RWPE1 (cell line): ENCODE measurements at places on chromosomes 2 and 18.
A peak's percentile ranks its signal among the peaks of the same experiment; 100 is the strongest.

GRCh38 chr2:195322324-195322723 is 334.7 kb upstream of the SLC39A10 start:
- DNase-seq: peak; percentile 25

DNA sequence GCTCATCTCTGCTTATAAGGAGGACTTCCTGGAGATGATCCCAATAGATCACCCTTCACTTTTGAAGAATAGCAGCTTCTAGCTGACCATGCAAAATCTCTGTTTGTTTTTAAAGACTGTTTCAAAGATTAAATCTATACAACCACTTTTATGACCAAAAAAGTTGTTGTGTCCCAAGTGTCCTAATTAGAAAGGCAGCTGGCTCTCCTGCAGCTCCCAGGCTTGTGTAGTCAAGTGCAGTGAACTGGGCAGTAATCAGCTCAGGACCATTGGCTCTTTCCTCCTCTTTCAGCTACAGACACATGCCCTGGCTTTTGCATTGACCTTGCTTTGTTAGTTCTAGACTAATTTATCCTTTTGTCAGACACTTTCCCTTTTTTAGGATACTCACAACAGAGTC is 10.4 kb downstream of the ST8SIA3 start:
- no peak for DNase-seq

DNA sequence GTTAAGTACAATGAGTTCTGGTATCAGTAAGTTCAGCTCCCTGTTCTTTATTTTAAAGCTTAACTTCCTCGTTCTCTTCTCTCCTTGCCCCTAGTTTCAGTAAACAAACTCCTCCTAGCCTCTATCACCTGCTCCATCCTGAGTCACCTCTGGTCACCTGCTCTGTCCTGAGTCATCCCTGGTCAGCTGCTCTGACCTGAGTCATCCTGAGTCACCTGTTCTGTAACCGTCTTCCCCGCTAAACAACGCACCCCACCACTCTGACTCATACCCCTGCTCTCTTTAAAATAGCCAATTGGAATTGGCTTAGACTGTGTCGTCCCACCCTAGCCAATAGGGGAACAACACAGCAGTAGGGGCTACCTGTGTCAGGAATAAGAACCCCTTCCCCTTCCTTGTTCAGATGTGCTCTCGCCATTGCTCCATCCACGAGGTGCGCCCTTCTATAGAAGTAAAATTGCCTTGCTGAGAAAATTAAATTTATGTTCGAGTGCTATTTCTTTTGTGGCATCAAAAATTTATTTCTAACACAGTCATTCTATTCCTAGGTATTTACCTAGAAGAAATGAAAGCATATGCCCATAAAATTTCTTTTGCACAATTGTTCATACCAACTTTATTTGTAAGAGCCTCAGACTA is 24.9 kb upstream of the RMND5A start:
- DNase-seq: peak; percentile 44

DNA sequence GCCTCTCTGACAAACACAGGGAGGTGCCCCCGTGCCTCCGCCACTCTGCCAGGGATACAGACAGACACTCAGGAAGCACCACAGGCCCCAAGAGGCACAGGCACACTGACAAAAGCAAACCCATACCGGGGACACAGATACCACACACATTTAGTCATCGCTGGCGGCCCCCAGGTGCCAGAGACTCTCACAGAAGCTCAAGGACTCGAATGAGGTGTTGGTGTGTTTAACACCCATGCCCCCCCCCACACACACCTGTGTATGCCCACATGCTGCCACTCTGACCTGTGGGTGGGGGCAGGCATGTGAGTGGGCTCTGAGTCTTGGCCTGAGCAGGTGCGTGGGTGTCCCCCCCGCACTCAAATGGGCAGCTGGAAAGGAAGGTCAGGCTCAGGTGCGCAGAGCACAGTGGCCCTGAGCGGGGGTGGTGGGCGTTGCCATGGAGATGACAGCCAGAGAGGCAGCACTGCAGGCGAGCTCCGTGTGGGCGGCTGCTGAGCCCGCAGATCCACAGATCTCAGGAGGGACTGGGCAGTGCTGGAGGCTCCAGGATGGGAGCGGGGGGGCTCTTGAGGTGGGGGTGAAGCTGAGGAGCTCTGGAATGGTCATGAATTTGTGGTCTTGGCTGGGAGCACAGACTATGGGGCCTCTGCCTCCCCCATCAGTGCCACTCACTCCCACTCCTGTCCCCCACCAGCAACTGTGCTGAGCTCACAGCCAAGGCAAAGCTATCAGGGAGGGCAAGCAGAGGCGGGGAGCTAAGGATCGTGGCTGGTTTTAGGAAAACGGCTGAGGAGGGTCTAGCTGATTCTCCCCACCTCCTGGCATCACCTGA is 73.9 kb upstream of the TAF1B start:
- DNase-seq: no peak

DNA sequence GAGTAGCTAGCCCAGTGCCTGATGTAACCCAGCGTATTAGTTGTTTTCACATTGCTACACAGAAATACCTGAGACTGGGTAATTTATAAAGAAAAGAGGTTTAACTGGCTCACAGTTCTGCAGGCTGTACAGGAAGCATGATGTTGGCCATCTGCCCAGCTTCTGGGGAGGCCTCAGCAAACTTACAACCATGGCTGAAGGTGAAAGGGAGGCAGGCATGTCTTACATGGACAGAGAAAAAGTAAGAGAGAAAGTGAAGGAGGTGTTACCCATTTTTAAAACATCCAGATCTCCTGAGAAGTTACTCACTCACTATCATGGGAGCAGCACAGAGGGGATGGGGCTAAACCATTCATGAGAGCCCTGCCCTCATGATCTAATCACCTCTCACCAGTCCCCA is 6.1 kb upstream of the CYRIA start:
- no peak for DNase-seq

DNA sequence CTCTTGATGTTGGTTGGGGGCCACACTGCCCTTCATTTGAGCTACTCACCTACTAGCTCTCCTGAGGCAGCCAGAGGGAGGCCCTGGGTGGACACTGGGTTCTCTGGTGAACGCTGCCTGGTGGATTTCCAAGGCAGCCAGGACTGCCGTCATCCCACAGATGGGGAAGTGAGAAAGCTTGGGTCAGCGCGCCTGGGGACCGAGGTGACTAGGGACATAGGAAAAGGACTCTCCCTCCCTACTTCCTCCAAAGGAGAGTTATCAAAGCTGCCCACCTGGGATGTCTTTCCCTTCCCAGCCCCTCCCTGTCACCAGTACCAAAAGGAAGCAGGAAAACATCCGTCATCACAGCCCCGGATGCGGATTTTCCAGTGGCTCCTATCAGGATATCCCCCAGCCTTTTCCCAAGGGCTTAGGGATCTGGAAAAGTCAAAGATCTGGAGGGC is 3.8 kb upstream of the SEMA4C start:
- no peak for DNase-seq

DNA sequence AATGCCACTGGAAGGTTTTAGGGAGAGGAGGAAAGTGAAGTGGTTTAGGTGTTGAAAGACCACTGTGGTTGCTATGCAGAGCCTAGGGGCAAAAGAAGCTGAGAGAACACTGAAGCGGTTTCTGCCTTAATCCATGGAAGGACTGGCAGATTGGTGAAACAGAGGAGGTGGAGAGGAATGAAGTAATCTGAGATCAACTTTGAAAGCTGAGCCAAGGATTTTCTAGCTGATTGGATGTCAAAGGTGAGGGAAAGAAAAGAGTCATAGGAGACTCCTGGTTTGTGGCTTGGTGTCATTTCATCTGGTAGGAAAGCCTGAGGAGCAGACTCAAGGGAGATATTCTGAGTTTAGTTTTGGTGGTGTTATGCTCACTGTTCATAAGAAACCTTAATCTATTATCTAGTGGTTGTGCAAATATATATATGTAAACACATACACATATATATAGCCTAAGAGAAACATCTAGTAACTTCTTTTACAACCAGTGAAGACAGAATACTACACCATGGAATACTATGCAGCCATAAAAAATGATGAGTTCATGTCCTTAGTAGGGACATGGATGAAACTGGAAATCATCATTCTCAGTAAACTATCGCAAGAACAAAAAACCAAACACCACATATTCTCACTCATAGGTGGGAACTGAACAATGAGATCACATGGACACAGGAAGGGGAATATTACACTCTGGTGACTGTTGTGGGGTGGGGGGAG is 134.1 kb upstream of the CREB1 start:
- DNase-seq: no peak

DNA sequence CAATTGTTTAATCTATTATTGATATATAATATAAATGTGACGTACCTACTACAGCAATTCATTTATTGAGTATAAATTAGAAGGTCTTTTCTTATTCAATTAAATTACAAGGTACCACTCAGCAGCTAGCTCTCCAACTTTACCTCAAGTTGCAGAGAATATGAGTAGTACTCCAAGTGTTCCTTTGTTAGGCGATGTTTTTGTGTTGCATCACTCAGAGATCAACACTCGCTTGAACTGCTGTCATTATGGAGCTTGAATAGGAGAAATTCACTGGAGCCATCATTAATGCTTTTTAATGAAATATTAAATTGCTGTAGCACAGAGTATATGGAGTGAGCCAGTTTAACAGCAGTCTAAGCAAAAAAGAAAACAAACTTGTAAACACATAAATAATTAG is 320.0 kb downstream of the FSIP2 start:
- no peak for DNase-seq

DNA sequence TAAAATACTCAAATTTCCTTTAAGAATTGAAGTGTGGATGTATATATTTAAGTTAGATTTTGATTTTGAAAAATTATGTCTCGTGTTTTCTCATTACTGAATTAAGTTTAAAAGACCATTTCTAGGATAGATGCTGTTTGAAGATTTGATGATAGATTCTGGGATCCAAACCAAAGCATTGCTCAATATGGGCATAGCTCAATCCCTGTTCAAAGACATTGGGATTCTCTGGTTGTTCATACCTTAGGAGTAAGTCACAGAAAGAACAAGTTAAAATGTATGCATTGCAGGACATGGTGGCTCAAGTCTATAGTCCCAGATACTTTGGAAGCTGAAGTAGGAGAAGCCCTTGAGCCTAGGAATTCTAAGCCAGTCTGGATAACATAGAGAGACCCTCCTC is 622.3 kb downstream of the ADCYAP1 start:
- DNase-seq: no peak

DNA sequence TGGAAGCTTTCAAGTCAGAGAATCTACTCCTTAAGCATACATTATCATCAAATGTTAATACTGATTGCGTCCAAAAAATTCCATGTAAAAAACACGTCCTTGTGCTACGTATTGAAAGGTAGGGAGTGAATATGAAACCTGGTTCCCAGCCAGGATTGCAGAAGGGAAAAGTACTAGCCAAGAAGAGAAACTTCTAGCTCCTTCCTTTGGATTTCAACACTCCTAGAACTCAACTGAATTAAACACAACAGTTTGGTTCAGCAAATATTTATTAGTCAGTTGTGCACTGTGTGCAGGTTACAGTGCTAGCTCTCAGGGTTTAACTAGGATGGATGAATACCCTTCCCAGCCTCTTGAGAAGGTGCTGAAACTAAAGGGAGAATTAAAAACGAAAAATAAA is 33.9 kb upstream of the FHL2 start:
- no peak for DNase-seq

DNA sequence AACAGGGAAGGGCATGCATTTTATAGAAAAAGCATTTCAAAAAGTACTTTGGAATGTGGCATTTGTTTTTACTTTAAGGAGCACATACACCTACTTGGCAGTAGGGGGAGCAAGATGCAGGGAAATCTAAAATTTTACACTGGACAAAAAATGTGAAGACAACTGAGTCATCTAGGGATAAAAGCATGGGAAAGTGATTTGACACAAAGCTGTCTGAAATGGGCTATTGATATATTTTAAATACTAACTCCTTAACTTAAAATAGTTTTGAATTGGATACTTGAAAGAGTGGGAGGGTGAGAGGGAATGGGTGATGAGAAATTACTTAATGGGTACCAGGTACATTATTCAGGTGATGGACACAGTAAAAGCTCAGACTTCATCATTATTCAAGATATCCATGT is 15.8 kb downstream of the TMEM200C start:
- DNase-seq: no peak

GRCh38 chr2:217011576-217011975 is 151.7 kb upstream of the TNP1 start:
- no peak for DNase-seq

- DNase-seq: no peak
These were observed 77.2 kb downstream of the NAT8 start for GRCh38 chr2:73564986-73565385.

DNA sequence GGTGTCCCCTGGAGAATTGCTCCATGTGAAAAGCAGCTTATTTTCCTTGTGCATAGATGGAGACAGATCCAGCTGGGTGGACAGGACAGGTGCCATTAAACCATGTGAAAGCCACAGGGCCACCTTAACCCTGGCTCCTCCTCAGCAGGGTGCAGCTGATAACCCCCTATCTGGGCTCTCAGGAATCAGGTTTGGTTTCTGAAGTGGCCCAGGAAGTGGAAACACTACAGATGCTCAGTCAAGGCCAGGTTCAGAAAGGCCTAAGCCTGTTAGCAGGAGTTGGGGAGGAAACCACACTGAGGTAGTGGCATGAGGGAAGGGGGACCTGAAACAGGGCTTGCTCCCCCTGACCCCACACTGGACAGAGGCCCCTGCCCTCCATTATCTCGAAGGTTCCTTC is 217.0 kb downstream of the SPP2 start:
- no peak for DNase-seq

DNA sequence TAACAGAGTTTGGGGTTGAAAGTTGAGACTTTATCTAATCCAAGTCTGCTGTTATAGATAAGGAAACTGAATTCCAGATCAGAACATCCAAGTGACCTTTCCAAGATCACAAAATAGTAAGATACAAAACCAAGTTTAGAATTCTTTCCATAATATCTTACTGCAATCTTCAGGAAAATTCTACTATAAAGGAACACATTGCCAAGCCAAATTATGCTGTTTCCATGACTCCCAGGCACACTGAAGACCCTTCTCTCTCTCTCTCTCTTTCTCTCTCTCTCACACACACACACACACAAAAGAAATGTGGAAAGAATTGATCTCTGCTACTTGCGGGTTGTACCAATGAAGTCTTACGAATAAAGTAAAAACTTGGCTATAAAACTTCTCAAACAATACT is 398.4 kb downstream of the METTL4 start:
- no peak for DNase-seq

DNA sequence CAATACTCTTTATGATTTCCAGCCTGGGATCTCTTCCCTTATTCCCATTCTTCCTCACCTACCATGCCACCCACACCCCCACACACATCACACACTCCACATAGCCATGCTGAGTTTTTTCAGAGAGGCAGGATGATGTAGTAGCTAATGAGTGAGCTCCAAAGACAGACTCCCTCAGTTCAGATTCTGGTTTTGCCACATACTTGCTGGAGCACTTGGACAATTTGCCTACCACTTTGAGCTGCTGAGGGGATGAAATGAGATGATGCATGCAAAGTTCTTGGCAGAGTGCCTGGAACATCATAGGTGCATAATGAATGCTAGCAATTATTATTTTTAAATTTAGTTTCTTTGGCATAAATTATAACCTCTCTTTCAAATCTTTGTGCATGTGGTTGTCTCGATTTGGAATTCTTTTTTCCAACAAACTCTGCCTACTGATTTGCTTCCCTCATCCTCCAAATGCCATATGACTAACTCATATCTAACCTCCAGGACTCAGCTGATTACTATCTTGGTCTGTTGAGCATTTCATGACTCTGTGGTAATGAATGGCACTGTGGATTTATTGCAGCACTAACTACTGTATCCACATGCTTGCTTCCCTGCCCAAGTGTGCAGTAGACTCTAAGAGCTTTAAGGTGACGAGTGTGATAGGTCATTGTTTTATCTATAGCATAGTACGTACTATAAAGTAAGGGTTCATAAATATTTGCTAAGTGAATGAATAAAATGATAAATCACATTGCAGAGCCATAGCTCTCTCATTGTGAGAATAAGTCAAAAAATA is 99.1 kb downstream of the TACR1 start:
- peak; percentile 49 for DNase-seq
